Activated T-helper 1 cell treated with Interleukin-2 at 50 U/mL for 16 hours (primary cell): ENCODE measurements at places on chromosomes 2 and 18.

GRCh38 chr2:15640261-15640711 is 48.6 kb downstream of the DDX1 start:
- DNase-seq, result no peak

GRCh38 chr18:60508108-60508507 is 135.5 kb upstream of the MC4R start:
- DNase-seq, result no peak

DNA sequence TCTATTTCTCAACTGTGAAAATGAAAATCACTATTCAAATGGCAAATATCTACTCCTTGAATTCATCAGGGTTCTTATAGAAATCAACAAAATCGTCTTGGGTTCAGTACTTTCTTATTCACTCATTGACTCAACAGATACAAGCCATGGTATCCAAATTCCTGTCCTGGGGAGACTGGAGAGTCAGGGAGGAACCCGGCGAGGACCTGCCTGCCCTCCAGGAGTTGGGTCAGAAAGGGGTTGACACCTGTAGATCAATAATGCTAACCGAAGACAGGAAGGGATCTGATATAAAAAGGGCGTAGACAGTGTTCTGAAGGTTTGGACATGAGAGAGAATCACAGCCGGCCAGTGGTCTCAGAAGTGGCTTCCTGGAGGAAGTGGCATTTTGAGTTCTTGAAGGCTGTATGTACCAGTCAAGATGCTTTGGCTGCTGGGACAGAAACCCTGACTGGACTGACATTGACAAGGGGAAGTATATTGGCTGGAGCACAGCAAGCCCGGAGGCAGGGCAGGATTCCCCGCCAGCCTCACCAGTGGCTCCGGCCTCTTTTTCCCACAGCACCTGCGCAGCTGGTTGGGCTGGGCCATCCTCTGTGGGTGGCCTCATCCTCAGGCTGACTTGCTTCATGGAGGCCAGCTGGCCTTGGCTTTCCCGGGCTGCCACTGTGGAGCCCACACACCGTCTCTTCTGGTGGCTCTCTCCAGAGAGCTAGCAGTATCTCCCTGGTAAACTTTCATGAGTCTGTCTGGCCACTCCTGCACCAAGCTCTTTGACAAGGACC is 3.0 kb downstream of the LRRFIP1 start:
- DNase-seq, result no peak

DNA sequence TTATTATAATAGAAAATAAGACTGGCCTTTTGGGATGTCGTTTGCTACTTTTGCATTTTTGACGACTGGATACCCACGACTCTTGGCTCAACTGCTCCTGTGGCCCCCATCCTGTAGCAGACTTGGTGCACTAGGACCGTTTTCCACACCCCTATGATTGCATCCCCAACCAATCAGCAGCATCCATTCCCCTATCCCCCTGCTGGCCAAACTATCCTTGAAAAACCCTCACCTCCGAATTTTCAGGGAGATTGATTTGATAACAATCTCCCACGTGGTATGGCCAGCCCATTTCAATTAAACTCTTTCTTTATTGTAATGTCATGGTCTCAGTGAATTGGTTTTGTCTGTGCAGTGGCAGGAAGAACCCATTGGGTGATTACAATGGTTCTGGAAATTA is 37.9 kb upstream of the TTR start:
- no peak for DNase-seq

DNA sequence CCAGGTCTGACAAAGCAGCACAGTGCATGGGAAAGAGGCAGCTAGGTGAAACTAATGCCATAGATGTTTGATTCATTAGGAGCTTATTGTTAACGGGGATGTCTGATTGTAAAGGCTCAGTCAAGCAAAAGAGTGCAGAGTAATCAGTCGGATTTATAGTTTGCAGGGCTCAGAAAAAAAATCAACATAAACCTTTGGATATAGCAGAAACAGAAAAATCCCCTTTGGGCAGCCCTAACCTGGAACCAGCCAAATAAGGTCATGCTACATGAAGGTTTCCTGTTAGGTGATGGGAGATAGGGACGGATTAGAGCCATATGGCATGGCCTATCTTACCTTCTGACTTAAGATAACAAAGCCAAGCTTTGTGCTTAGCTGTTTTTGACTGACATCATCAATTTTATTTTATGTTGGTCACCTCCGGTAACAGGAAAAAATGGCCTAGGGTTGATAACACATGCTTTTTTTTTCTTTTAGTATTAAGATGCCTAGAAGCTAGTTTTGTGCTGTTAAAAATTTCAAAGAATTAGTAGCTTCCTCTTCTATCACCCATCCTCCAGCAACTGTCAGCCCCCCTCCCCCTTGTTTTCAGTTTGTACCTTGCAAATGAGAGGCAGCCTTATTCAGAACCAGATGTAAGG is 60.7 kb upstream of the ZEB2 start:
- DNase-seq, result no peak

DNA sequence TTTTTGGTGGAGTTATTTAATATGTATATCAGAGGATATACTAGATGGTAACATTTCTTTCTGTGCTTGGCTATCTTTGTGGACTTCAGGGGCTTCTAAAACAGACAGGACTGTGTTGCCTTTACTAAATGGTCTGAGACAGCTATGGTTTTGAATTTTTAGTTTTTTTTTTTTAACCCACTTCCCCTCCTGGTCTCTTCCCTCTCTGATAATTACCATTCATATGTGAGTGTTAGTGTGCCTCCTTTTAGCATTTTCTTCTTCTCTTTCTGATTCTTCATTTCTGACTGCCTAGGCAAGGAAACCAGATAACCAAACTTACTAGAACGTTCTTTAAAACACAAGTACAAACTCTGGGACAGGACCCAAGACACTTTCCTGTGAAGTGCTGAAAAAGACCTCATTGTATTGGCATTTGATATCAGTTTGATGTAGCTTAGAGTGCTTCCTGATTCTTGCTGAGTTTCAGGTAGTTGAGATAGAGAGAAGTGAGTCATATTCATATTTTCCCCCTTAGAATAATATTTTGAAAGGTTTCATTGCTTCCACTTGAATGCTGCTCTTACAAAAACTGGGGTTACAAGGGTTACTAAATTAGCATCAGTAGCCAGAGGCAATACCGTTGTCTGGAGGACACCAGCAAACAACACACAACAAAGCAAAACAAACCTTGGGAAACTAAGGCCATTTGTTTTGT is 52.7 kb downstream of the SMAD4 start:
- no peak for DNase-seq

DNA sequence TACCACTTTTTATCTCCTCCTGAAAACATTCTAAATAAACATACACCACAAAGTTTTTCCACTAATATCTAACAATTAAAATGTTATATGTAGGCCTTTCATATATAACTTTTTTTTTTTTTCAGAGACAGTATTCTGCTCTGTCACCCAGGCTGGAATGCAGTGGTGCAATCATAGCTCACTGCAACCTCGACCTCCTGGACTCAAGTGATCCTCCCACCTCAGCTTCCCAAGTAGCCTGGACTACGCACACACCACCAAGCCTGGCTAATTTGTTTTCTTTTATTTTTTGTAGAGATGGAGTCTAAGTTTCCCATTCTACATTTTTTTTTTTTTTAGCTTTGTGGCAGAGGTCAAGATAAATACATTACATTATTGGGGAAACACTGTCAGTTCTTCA is 1612.6 kb upstream of the NXPH2 start:
- no peak for DNase-seq

DNA sequence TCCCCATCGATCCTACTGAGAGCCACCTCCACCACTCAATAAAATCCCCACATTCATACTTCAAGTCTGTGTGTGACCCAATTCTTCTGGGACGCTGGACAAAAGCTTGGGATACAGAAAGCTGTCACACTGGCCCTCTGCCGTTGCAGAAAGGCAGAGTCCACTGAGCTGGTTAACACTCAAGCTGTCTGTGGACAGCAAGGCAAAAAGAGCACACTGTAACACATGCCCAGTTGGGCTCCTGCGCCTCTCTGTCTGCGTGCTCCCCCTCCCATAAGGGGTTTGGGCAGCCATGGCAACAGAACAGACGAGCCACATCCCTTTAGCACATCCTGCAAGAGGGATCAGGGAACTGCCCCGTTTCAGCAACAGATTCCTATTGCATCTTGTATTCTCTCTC is 106.9 kb upstream of the RGPD4 start:
- no peak for DNase-seq

DNA sequence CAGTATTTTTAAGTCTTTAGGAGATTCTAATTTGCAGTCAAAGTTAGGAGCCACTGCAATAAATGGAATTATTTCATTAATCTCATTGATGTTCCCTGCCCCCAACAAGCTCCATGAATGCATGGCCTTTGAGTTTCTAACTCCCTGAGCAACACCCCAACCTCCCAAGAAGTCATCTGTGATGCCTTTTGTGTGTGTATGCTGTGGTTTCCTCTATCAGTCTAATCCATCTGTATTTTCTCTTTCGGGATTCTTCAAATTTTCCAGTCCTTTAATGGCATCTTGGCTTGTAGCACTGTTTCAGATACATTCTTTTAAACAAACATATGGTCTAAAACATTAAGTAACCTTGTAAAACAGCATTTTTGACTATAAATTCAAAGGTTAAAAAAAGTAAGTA is 16.8 kb downstream of the SERPINB10 start:
- DNase-seq, result no peak

- no peak for DNase-seq
Observed at GRCh38 chr18:396251-396555, 104.3 kb downstream of the COLEC12 start.

DNA sequence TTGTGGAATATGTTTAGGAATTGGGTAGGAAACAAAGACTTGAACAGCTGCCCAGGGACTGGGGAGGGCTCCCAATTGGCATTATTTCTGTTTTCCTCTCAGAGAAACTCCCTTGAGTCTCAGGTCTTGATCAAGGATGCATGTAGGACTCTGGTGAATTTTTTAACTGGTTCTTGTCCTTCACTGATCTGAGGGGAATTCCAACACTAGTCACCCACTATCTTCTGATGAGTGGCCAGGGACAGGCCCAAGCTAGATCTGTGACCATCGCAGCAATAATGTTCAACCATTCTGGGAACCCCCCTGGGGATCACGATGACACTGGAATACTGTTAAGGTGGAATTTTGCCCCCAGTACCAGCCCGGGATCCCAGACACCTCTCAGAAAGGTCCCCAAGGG is 132.0 kb downstream of the SH3BP4 start:
- no peak for DNase-seq

DNA sequence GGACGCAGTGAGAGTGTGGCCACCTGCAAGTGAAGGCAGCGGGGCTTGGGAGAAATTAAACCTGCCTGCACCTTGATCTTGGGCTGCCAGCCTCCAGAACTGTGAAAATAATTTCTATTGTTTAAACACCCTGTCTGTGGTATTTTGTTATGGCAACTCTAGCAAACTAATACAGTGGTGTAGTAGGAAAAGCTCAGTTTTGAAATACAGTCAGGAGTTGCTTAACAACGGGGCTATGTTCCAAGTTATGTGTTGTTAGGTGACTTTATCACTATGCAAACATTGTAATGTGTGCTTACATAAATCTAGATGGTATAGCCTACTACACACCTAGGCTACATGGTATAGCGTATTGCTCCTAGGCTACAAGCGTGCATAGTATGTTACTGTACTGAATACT is 93.4 kb upstream of the FN1 start:
- no peak for DNase-seq

- DNase-seq, result no peak
Observed at GRCh38 chr2:59752512-59752911, 800.9 kb downstream of the BCL11A start.

DNA sequence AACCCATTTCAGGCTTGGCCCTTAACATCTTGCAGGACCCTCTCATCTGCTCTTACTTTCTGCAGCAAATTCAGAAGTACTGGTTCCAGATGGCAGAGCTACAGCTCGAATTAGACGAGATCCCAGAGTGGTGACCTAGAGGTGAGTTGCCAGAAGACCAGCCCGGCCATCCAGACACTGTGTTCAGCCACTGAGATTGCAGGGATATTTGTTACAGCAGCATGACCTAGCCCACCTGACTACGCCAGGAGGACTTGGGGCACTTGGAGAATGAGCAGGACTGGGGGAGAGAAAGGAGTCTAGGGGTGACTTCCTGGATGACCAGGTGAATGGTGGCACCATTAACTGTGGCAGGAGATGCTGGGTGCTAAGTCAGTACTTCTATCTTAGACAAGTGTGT is 67.2 kb upstream of the ID2 start:
- no peak for DNase-seq

GRCh38 chr2:174568425-174568824 is 29.2 kb downstream of the WIPF1 start:
- DNase-seq, result no peak

GRCh38 chr2:234955971-234956509 is 4.2 kb downstream of the SH3BP4 start:
- no peak for DNase-seq

DNA sequence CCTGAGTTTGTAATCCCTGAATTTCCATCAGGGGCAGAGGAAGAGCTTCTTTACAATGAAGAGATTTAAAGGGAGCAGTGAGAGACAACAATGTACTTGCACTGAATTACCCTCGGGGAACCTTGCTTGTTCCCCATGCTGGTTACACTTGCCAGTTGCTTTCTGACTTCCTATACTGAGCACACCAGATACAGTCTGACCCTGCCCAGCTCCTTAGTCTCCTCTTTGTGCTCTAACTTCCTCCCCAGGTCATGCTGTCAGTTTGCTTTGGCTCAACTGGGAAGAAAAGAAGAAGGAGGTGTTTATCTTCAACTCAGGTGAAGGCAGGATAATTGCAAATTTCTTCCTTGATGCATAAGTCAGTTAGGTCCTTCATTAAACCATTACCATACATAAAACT is 658.4 kb downstream of the NYAP2 start:
- no peak for DNase-seq

GRCh38 chr2:6922201-6922656 is 5.0 kb downstream of the RNF144A start:
- no peak for DNase-seq

GRCh38 chr2:15980605-15981098 is 40.3 kb downstream of the MYCN start:
- DNase-seq, result no peak

GRCh38 chr18:48193521-48194492 is 215.4 kb downstream of the ZBTB7C start:
- DNase-seq, result no peak

DNA sequence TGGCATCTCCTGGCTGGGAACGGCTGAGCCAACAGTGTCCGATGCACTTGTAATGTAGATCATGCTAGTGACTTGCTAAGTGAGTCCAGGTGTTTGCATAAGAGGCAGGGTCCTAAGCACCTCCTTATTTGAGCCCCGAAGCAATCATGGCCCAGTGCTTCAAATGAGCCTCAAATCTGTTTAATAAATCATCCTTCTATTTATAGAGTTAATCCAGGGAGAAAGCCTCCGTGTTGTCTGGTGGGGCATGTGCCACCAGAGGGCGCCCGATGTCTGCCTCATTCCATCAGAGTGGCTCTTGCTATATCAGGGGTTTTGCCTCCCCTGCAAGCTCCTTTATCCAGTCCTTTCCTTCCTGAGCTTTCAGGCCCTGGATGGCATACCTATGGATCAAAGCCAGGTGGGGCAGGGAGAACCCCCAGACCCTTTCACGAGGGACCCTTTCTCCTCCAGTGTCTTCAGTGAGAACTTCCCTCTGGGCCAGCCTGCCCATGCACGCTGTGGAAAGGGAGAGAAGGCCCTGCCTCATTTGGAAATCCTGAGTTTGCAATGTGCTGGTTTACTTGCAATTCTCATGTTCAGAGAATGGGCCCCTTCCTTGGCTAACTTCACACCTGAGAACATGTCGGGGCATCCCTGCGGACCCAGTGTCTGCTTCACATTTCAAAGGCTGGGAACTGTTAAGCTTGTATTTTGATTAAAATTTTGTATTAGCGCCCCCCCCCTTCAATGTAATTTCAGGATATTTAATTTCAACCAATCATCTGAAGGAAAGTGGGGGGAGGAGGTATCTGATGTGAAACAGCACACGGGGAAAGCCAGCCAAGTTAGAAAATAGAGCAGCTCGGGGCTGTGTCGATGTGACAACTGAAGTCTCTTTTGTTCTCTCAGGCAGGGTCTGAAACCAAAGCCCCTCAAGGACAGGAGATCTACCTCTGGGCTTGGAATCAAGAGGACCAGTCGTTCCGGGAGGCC is 39.7 kb downstream of the RDH14 start:
- peak; percentile 44 for DNase-seq
